ENCODE measurements at places on chromosomes 1 and 21.

GRCh38 chr1:163897412-163898155 lies 575.8 kb downstream of the NUF2 start:
- DNase-seq: no peak

DNA sequence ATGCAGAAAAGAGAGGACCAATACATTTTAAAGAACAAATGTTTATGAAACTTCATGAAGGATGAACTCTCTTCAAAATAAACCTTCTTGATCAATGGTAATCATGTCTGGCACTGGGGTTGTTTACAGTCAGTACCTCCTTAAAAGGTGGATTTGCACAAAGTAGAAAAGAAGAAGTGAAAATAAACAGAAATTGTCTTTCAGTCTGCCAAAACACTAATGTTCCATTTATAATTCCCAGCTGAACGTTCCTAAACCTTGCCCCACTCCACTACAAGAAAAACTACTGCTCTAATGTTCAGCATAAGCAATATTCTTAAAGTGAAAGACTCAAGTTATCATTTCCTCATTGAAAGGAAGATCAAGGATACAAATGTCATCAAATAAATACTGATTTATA lies 86.2 kb downstream of the EIF4G3 start:
- no peak for DNase-seq

GRCh38 chr1:179095924-179096323 lies 14.1 kb downstream of the TOR3A start:
- no peak for DNase-seq

- DNase-seq: no peak
Observed at GRCh38 chr1:217687511-217687910, 56.4 kb downstream of the SPATA17 start.

DNA sequence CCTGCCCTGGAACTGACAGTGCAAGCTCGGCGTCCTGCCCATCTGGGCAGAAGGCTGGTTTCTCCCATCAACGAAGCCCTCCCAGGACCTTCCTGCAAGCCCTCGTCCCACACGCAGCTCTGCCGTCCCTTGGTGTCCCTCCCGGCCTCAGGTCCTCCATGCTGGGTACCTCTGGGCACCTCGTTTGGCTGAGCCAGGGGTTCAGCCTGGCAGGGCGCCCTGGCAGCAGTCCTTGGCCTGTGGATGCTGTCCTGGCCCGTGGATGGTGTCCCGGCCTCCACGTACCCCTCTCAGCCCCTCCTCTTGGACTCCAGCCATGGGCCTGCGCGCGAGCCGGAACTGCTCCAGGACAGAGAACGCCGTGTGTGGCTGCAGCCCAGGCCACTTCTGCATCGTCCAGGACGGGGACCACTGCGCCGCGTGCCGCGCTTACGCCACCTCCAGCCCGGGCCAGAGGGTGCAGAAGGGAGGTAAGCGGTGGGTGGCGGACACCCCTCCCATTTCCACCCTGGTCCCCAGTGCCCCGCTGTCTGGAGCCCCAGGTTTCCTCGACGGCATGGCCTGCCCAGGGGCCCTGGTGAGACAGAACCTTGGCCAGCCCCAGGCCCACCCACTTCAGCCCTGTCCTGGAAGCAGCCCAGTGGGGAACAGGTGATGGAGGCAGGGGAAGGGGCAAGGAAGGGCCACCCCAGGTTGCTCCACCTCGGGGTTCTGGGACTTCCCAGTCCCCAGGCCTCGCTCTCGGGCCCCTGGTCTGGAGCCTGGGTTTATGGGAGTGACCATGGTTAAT lies 3.5 kb downstream of the TNFRSF14 start:
- DNase-seq: no peak

- DNase-seq: no peak
Observed at GRCh38 chr1:223780949-223781348, 64.8 kb downstream of the TP53BP2 start.

DNA sequence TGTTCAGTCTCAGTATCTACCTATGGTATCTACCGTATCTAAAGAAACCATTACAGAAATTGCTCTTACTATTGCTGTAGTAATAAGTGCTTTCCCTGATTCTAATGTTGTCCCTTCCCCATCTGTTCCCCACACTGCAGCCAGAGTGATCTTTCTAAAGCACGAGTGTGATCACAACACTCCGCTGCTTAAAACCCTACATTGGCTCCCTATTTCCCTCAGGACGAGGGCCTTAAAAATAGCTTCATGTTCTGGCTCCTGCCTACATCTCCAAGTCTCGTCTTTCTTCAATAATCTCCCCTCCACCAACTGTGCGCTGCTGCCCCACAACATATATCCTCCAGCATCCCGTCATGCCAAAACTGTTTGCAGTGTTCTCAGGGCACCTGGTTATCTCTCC lies 150.6 kb downstream of the SDCCAG8 start:
- no peak for DNase-seq

GRCh38 chr1:41902159-41902577 lies 16.6 kb downstream of the HIVEP3 start:
- DNase-seq: no peak

DNA sequence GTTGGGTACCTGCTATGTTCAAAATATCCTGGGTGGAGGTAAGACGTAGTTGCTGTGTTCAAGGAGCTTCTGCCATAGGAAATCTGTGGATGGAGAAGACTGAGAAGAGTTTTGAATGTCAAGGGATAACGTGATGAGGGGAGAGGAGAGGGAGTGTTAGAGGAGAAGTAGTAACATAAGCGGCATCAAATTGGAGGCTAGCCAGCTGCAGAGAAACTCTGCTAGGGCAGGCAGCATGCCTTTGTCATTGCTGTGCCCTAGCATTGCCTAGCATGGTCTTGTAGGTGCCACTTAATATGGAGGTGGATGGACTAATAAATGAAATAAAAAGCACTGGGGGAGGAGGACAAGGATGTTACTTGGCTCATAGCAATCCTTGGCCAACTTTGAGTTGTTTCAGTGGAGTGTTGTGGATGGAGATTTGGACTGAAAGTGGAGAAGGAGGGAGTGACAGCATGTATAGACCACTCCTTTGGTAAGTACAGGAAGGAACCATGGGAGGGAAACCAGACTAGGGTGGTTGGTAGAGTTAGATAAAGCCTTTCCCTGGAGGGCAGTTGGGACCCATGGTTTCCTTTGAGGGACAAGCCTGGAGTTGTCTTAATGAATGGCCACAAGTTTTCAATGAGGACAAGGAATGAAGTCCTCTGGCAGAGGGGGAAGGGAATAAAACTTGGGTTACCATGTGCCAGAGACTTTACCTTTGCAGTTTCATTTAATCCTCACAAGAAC lies 6.3 kb downstream of the VANGL1 start:
- DNase-seq: no peak

DNA sequence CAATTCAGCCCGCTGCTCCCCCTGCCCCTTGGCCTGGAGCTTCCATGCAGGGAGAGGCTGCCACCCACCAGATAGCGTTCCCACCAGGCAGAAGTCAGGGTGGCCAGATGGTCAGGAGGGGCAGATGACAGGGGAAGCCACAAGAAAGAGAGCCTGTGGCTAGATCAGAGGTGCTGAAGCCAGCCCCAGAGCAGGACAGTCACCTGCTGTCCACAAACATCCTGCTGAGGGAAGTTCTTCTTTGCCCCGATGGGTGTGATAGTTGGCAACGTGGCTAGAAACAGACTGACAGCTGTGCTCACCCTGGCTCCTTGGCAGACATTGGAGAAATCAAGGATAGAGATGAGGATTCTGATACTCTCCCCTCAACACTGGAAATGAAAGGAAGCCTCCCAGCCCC lies 27.2 kb upstream of the SRP9 start:
- DNase-seq: no peak

DNA sequence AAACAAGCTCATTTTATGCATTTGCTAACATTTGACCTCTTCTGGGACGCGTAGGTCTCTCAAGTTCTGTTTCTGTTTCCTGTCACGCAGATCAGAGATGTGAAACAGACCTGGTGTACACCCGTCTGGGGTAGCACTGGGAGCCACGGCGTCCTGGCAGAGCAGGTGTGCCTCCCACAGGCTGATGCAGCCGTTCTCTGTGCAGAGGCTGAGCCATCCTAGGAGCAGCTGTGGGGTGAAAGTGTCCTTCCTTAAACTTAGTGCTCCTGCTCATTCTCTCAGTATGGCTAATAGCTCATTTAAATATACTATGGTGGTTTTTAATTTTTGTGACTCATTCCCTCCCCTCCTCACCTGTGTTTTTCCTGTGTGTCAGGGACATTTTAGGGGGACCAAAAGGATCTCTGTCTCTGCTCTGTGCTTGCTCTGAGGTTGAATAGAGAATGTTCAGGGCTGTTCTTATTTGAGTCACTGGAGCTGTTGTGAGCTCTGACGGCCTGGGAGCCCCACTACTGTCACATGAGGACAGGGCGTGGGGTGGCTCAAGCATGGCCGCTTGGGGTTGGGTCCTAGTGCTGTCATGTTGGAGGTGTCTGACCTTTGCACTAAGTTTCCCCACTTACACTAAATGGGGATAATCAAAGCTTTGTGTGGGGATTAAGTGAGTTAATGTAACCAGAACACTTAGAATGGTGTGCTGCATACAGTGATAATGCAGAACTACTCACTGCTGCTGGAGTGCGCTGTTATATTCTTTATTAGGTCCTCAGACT lies 43.0 kb downstream of the GALNT2 start:
- peak; percentile 91 for DNase-seq

- DNase-seq: no peak
Observed at GRCh38 chr1:55233145-55233777, 18.1 kb upstream of the USP24 start.

- DNase-seq: no peak
Observed at GRCh38 chr1:66415866-66416265, 118.1 kb upstream of the SGIP1 start.

- peak; percentile 65 for DNase-seq
Observed at GRCh38 chr1:18951818-18952391, 4.6 kb downstream of the IFFO2 start.

- no peak for DNase-seq
Observed at GRCh38 chr1:15007842-15008241, 145.7 kb upstream of the TMEM51 start.

DNA sequence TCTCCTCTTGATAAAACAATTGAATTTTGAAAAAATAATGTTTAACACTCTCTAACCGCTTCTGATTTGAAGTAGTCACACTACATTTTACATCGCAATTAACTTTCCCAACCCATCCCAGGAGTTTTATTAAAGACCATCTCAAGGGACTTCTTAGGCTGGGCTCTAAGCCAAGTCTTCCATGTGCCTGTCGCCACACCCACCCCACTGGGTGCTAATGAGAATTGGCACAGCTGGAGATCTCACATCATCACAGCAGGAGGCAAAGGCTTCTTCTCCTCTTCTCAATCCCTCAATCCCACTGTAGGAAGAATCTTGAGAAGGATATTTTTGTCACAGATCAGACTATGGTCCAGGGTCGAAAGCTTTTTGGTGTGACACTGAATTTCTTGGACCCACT lies 328.9 kb downstream of the NUF2 start:
- DNase-seq: no peak

DNA sequence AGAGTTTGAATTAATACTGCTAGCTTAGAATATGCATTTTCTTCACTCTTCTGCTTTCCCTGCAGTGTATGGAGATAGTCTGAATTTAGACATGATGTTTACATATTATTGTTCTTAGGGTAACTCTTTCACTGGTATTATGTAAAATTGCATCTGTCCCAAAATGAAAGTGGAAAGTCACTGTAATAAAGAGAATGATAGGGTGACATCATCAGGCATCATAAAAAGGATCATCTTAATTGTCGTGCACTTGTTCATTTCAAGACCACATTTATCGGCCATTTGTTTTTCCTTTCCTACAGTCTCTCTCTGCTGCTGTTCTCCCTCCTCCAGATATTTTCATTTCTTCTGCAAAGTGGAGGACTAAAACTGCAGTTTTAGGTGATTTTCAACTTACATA lies 61.9 kb upstream of the ZNF281 start:
- DNase-seq: no peak

DNA sequence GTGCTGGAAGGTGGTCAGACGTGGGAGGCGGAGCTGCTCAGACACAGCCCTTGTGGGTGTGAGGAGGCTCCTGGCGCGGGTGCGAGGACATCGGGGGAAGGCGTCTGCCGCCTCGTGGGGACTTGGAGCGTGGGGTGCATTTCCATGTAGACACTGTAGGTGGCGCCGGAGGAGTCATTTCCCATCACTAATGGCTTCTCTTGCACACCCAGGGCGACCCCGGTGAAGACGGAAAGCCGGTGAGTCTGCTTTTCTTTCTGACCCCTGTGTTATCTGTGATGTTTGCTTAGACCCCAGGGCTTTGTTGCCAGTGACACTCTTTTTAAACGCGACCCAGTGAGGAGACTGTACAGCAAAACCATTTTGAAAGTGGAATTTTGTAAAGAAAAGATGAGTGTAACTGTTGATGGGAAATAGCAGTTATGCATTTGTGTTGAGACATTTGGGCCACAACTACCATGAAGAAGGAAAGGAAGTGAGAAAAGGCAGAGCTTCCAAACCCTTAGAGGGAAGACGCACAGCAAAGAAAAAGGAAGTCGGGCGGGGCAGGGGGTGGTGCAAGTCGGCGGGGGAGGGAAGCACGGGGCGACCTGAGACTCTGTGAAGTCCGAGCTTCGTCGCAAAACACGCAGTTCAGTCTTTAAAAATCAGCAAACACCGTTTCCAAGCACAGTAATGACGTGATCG lies 64.0 kb downstream of the SLC19A1 start:
- peak; percentile 82 for DNase-seq

DNA sequence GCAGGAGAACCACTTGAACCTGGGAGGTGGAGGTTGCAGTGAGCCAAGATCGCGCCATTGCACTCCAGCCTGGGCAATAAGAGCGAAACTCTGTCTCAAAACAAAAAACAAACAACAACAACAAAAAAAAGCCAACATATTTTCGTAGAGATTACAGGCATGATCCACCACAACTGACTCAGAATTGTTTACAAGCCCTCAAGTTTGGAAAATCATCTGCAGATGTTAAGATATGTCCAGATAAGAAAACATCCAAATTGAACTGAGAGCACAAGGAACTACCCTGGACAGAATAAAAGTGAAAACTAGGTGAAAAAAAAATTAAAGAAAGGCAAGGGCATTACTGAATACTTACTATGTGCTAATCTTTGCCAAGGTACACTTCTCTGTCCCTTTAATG lies 89.8 kb upstream of the WLS start:
- DNase-seq: no peak

DNA sequence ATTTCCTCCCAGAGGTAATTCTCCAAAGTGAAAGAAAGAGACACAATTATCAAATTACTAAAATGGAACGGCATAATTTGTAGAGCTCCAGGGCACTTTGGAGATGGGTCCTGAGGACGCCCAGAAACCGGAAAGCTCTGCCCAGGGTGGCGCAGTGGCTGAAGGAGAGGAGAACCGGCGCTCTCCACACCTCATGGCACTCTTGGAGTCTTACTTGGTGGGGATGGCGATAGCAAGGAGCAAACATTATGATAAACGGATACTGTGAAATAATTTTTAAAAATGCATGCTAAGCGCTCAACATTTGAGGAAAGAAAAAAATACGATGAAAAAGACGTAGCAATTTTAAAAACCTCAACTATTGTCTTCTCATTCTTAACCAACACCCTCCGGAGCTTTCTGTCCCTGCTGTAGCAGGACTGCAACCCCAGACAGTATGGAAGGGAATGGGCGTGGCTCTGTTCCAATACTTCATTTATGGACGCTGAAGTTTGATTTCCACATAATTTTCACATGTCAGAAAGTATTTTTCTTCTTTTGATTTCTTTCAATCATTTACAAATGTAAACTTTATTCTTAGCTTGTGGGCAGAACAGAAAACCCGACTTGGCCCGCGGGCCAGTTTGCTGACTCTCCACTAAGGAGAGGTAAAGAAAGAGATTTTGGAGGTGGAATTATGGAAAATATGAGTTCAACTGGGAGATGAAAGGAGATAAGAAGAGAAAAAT lies 1.1 kb downstream of the S100A11 start:
- no peak for DNase-seq

- no peak for DNase-seq
Observed at GRCh38 chr1:48493970-48494769, 22.2 kb upstream of the SPATA6 start.

All from activated naive CD4-positive, alpha-beta T cell treated with anti-CD3 and anti-CD28 coated beads, Interleukin-2, amount 50 U/mL, for 16 hours (primary cell).